SIG-M5 (cell line): ENCODE measurements at places on chromosomes 6 and 20.
A peak's percentile ranks its signal among the peaks of the same experiment; 100 is the strongest.

- DNase-seq, result no peak
Observed at GRCh38 chr20:57684808-57685140, 25.0 kb downstream of the PMEPA1 start.

GRCh38 chr20:44752099-44752931, 6.7 kb downstream of the KCNK15 start:
- DNase-seq, result no peak

- no peak for DNase-seq
Observed at GRCh38 chr20:38218566-38218885, 42.0 kb downstream of the KIAA1755 start.

DNA sequence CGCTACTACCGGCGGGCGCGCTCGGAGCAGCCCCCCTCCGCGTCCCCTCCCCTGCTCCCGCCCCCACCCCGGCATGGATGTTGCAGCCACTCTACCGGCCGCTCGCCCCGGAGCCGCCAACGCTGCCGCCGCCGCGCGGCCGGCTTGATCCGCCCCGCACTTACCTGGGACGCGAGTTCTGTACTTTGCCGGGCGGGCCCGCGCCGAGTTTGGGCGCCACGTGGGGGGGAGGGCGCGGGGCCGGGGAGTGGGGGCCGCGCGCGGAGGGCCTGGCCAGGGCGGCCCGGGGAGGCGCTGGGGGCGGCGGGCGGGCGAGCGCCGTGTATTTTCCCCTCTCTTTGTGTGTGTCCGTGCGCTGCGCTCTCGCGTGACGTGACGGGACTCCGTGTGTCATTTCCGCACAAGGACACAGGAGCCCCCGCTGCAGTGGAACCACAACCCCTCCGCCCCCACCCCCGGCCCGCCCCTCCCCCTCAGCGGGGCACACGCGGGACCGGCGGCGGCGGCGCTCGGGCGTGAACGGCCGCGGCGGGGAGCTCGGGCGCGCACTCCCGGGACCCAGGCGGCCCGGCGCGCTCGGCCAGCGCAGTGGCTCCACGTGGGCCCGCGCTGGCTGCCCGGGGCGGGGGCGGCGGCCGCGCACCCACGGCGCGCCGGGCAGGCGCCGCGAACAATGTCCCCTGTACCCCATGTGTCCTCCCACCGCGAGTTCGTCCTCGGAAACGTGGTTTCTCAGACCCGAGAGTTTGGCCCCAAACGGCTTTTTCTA, at the start of gene BEND3:
TSS of gene BEND3 (minus strand) at position 590 of the 769 bp plus-strand sequence. CDS start 16,230 bp downstream, outside the sequence.
- DNase-seq, result no peak

DNA sequence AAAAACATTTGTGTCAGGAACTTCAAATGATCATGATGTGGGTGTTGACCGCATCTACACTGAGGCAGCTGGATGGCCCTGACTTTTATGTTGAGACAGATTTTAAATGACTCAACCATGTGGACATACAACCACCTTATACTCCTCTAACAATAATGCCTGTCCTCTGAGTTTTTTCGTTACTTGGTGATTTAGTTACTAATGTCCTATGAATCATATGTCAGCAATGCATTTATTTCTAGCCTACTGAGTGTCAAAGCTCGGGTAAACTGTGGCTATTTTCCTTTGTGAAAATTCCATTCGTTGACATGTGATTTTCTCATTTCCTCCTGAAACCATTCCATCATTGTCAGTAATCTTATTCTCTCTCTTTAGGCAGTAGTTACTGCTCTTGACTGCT, 38.9 kb upstream of the NKX2-4 start:
- DNase-seq, result no peak

DNA sequence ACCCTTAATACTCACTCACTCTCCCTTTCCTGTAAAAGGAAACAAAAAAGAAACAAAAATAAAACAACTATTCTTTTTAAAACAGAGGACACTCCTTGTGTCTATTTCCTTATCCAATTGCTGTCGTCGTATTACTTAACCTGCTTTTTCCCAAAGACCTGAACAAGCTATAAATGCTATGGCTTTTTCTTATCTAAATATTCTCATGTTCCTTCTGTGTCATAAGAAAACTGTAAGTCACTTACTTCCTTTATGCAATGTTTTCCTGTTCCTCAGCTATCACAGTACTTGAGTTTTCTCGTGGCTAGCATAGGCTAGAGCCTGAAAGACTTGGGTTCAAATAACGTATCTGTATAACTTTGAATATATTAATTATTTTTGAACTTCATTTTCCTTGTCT, 99.2 kb downstream of the IRAK1BP1 start:
- no peak for DNase-seq

- peak; percentile 69 for DNase-seq
Observed at GRCh38 chr20:36835453-36836198, 40.3 kb upstream of the TLDC2 start.

DNA sequence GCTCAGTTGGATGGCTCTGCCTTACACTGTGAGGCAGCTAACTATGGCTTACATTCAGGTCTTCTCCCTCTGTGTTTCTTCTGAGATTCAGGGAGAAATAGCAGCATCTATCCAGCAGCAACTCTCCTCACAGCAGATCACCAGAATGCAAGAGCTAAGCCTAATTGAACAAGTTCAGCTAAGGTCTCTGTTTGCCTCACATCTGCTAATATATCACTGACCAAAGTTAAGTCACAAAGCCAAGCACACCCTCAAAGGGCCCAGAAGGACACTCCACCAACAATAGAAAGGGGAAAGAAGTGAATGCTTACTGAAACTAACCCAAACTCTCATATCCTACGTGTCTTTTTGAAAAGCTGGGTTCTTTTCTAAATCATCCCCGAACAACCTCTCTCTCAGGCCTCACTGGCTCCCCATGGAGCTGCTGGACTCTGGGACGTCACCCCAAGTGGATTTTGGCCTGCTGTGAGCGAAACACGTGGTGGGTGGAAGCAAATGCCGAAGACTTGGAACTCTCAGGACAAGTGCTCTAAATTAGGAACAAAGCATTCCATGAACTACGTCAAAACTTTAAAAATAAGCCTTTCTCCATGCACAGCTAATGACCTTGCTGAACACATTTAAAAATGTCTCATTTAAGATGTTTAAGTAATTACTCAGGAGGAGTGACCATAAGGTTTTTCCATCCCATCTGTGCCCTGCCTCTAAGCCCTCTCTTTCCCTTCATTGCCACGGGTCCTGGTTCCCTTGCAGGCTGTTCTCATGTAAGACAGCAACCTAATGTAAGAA, 167.5 kb upstream of the PLCB4 start:
- DNase-seq, result no peak

- DNase-seq, result no peak
Observed at GRCh38 chr6:136188486-136188885, 61.6 kb downstream of the MTFR2 start.
